ENCODE measurements at places on chromosomes 12 and 14. TPM values are rescaled to one million over a fixed set of nuclear protein-coding genes. Genes with fewer than 3 reads are reported as not detected.

NOVA1 gene
- 62.2 TPM for total RNA-seq

POTEM gene
- total RNA-seq = not detected

- no peak for DNase-seq
These were observed 15.2 kb upstream of the CLIP1 start for GRCh38 chr12:122437656-122438121.

DNA sequence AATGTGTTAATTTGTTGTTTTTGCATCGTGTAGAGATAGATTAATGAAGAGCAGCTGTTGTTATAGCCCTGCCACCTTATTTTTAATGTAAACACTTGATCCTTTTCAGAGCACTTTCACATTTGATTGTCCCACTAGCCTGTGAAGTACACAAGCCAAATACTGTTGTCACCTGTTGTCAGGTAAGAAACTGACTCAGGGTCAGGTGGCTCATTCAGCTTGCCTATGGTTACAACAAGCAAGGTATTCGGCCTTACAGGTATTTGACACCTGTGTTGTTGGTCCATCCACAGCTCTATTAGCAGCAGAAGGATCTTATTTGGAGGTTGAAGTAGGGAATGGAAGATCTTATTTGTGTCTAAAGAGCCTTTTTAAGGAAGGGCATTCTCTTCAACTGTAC, 108.9 kb downstream of the GPR135 start:
- no peak for DNase-seq

DNA sequence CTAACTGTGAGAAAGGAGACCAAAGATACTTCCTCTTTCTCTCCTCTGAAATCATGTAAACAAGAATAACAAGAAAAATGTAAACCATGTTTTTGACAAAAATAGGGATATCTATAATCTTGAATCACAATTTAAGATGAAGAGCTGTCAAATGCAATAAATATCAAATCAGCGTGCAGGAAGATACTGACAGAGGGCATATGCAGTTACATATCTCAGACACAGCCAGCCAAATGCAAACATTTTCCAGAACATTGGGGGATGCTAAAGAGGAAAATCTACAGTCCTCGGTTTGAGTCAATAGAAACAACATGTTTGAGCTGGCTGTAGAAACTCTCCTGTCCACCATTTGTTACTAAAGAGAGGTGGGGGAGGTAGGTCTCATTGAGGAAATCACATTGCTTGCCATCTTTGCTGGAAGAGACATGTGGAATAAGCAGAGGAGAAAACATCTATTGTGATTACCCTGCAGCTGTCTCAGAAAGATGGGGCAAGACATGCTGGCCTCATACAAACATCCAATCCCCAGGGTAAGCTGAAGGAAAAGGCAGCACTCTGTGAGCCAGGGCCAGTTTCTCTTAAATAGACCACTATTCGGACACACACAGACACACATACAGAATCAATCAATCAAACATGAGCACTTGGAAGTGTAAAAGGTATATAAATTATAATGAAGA, 43.5 kb downstream of the CNTN1 start:
- no peak for DNase-seq

CLEC14A gene
- not detected for total RNA-seq

DNA sequence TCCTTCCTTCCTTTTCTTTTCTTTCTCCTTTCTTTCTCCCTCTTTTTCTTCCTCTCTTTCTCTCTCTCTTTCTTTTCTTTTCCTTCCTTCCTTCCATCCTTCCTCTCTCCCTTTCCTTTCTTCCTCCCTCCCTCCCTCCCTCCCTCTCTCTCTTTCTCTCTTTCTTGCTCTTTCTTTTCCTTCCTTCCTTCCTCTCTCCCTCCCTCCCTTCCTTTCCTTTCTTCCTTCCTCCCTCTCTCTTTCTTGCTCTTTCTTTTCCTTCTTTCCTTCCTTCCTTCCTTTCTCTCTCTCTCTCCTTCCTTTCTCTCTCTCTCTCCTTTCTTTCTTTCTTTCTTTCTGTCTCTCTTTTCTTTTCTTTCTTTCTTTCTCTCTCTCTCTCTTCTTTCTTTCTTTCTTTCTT, 207.6 kb downstream of the ATP23 start:
- no peak for DNase-seq

GRCh38 chr14:40697231-40697630, 909.4 kb upstream of the LRFN5 start:
- no peak for DNase-seq

Data from neural crest cell (in vitro differentiated cells).